Spleen (tissue), 13 donors: ENCODE measurements at places on chromosomes 6 and 20. TPM values are rescaled to one million over a fixed set of nuclear protein-coding genes. Genes with fewer than 3 reads are reported as not detected.

Gene DLK2
- polyA plus RNA-seq = 0.12 TPM

Gene PCSK2
- polyA plus RNA-seq = 0.06 TPM

Gene KIF16B
- polyA plus RNA-seq = 3.7 TPM

Gene LCA5
- polyA plus RNA-seq = 0.50 TPM

Gene MYLK2
- 1.9 TPM for polyA plus RNA-seq

Gene MAFB
- 53.2 TPM for polyA plus RNA-seq

Gene GSTA1
- polyA plus RNA-seq = 0.10 TPM

Gene MRPS10
- 17.2 TPM for polyA plus RNA-seq

Gene FNDC1
- polyA plus RNA-seq = 0.03 TPM

Gene PRDM1
- polyA plus RNA-seq = 2.2 TPM

Gene PRSS16
- 0.96 TPM for polyA plus RNA-seq

Gene LY6G6C
- polyA plus RNA-seq = not detected

Gene GATA5
- 0.02 TPM for polyA plus RNA-seq
